ENCODE measurements at places on chromosomes 1 and 21.
A peak's percentile ranks its signal among the peaks of the same experiment; 100 is the strongest.

- no peak for DNase-seq
These were observed 26.8 kb upstream of the MAP1LC3C start for GRCh38 chr1:242025681-242026080.

DNA sequence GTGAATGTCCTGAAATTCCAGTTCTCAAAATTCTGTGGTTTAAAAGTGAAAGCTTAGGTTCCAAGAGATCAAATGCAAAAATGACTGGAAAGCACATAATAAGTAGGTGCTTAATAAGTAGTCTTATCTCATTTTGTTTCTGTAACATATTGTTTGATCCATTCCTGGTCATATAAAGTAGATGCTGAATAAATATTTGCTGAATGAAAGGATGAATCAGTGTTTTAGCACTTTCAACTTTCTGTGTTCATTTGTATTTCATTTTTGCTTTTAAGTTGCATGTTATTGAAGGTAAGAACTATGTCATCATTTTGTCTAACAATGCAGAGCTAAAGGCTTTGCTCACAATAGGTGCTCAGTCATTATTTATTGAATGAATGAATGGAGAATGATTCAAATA lies 6.3 kb downstream of the MAST2 start:
- peak; percentile 25 for DNase-seq

- DNase-seq, result no peak
These were observed 28.8 kb upstream of the DIPK1A start for GRCh38 chr1:92989936-92990583.

- DNase-seq, result no peak
These were observed 224.1 kb upstream of the CACYBP start for GRCh38 chr1:174775621-174776020.

GRCh38 chr1:66535061-66535460 lies 1.1 kb downstream of the SGIP1 start:
- DNase-seq, result no peak

GRCh38 chr1:25064465-25065240 lies 134.6 kb upstream of the RUNX3 start:
- DNase-seq, result no peak

GRCh38 chr1:153880962-153881361 lies 41.8 kb downstream of the GATAD2B start:
- peak; percentile 95 for DNase-seq

GRCh38 chr1:185526344-185527307 lies 207.6 kb upstream of the HMCN1 start:
- DNase-seq, result no peak

DNA sequence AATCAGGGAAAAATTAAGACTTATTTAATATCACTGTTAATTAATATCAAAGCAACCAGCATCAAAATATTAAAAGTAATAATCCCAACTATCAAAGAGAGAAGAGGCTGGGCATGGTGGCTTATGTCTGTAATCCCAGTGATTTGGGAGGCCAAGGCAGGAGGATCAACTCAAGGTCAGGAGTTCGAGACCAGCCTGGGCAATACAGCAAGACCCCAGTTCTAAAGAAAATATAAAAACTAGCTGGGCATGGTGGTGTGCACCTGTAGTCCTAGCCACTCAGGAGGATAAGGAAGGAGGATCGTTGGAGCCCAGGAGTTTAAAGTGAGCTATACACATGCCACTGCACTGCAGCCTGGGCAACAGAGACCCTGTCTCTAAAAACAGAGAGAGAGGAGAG lies 43.2 kb downstream of the AHCTF1 start:
- no peak for DNase-seq

DNA sequence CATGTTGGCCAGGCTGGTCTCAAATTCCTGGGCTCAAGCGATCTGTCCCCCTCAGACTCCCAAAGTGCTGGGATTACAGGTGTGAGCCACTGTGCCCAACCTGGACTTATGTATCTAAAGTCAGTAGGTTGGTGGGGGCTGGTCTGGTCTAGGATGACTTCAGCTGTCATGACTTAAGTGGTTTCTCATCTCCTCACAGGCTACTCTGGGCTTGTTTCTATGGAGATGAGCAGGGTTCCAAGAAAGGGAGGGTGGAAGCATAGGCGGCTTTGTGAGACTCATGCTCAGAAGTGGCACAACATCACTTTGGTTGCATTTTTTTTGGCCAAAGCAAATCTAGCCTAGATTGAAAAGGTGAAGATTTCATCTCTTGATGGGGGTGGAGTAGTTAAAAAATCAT lies 115.9 kb upstream of the IVNS1ABP start:
- DNase-seq, result no peak

- peak; percentile 72 for DNase-seq
These were observed 19.0 kb upstream of the PTPN14 start for GRCh38 chr1:214570442-214570841.

GRCh38 chr1:7770997-7771822 lies at the start of gene VAMP3:
TSS of gene VAMP3 (plus strand) at chr1:7771296. CDS start at chr1:7771384, 88 bp downstream.
- peak; percentile 80 for DNase-seq

DNA sequence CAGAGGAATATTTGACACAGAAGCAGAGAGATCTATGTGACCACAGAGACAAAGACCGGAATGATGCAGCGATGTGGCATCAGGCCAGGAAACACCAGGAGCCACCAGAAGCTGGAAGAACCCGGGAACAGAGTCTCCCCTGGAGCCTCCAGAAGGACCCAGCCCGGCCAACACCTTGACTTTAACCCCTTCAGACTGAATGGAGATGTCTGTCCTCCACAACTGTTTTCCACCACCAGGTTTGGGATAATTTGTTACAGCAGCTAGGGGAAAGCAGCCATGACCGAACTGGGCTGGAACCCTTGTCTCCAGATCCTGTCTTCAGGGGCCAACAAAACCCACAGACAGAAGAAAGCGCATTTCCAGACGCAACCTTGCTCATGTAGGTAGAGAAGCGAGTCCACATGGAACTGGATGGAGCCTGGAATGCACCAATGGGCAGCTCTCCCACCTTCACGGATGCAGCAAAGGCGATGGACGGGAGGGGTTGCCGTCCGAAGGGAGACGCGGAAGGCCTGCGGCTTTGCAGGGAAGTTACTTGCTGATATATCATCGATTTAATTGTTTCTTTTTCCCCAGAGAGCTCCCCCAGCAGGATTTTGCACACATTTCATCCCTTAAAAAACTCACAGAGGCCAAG lies 396.6 kb downstream of the NPHP4 start:
- no peak for DNase-seq

DNA sequence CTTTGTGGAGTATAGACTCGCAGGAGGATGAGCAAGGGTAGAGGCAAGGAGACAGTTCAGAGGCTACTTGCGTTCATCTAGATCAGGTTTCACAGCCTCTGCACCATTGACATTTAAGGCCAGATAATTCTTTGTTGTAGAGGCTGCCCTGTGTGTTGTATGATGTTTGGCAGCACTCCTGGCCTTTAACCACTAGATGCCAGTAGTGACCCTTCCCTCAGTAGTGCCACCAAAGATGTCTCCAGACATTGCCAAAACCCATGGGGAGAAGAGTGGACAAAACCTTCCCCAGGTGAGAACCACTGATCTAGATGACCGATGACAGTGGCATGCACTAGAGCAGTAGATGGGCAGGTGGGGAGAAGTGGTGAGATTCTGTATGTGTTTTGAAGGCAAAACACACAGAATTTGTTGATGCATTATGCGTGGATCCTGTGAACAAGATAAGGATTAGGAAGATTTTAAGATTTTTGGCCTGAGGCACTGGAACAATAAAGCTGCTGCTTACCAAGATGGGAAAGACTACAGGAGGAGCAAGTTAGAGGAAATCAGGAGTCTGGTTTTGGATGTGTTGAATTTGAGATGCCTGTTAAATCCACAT lies 9.9 kb upstream of the COG2 start:
- peak; percentile 44 for DNase-seq

- no peak for DNase-seq
These were observed 84.4 kb downstream of the CLEC20A start for GRCh38 chr1:178412400-178412770.

GRCh38 chr1:109927911-109928321 lies 17.3 kb downstream of the CSF1 start:
- DNase-seq, result peak; percentile 97

- DNase-seq, result peak; percentile 2
These were observed 81.0 kb downstream of the SLC30A10 start for GRCh38 chr1:219847215-219847855.

DNA sequence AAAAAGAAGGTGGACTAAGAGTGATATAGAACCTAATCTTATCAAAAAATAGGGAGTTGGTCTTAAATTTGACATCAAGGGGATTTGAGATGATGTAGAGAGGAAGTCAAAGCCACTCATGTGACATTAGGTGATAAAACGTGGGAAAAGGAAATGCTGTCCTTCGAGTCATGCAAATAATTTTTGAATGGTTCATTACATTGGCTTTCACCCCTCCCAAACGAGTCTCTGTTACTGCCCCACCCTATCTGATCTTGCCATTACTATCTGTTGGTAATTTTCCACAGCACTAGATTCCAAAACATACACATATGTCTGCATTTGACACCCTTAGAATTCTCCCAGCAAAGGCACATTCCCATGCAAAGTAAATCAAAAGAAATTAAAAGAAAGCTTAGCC lies 531.1 kb upstream of the ADAMTS5 start:
- DNase-seq, result no peak

DNA sequence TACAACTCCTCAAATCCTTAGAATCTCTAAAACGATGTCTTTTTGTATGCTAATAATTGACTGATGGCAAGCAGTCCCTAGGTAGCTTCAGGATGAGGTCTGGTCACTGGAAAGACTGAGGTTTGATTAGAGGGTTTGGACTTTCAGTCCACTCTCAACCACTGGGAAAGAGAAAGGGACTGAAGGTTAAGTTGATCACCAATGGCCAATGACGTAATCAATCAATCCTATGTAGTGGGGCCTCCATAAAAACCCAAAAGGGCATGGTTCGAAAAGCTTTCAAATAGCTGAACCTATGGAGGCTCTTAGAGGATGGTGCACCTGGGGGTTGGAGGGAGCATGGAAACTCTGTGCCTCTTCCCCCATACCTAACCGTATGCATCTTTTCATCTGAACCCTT lies 39.6 kb upstream of the DNASE2B start:
- no peak for DNase-seq

Measured in cardiac fibroblast (primary cell).